ENCODE measurements at places on chromosomes 2 and 18.

GRCh38 chr18:4807604-4808293, 352.6 kb upstream of the DLGAP1 start:
- DNase-seq: no peak

DNA sequence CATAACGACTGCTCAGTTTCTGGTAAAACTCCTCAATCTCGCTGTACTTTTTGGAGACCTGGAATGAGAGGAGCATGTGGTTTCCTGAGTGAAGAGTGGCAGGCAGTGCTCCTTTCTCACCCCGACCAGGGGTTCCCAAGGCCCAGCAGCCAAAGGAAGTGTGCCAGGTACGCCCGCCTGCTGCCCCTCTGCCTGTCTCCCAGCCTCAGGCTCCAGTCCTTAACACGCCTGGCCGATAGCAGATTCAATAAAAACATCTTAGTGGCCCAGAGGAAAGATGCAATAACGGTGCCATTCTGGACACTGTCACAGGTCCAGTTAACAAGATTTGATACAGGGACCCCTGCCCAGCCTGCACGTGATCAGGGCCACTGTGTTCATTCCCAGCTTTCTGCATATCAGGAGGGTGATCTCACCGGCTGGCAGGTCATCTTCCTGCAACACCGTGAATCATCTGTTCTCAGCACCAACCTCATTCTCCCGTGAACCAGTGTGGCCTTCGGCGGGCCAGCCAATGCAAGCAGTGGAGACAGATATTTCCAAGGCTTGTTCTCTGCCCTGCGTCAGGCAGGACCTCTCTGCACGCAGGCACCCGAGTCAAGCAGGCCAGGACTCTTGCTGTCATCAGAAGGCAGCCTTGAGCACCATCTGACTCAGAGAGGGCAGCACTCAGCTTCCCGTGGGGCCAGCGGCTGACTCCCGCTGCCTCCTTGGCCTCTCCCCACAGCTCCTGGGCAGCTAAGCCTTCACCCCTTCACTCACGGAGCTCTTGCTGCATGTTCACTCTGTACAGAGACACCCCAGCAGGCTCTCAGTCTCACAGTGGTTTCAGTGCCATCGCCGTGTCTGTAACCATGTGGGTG, 9.5 kb downstream of the HS1BP3 start:
- DNase-seq: no peak

DNA sequence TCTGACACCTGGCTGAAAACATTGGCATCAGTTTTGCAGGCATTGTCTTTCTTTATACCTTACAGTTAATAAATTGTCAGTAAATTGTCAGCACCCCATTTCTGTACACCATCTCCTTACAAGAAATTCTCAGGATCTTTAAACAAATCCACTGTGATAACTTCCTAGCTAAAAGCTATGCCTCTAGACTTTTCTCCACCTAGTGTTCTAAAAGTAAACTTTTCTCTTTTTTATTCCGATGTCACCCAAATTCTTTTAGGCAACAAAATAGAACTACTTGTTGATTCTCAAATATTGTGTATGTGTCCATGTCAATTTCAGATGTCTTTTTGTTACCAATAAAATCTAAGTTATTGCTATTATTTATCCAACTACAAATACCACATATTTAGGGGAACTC, 617.4 kb upstream of the NRXN1 start:
- DNase-seq: no peak

DNA sequence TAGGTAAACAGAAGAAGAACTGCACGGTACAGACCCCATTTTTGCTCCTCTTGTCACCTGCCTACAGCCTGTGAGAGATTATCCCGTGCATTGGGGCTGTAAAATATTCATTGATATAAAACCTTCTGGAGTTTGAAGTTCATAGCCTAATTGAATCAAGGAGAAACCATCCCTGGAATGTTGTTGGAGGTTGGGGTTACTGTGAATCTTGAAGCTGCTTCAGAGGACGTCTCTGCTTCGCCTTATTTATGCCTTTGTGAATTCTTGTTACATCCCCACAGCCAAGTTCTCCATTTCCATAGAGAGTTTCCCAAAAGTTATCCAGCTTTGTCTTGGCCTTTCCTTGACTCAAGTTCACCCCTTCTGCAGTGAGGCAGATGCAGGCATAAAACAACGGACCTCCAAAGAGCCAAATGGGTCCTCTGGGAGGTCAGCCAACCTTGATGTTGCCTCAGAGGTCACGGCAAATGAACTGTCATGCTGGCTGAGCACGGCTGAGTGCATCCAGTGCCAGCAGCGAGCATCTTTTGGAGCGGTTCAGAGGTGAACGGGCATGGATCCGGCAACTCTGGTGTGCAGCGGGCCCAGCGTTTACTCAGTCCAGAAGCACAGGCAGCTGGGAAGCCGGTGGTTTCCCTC, 317.6 kb downstream of the PRKCE start:
- DNase-seq: no peak

DNA sequence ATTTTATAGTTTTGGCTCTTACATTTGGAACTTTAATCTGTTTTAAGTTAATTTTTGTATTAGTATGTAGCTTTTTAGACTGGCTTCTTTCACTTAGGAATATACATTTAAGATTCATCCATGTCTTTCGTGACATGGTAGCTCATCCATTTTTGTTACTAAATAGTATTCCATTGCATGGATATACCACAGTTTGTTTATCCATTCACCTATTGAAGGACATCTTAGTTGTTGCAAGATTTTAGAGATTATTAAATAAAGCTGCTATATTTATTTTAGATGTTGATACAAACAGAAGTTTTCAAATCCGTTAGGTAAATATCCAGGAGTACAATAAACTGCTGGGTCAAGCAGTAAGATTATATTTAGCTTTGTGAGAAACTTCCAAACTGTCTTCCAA, 58.0 kb upstream of the ZNF521 start:
- DNase-seq: no peak

GRCh38 chr2:240428245-240428644, 7.2 kb upstream of the GPC1 start:
- no peak for DNase-seq

DNA sequence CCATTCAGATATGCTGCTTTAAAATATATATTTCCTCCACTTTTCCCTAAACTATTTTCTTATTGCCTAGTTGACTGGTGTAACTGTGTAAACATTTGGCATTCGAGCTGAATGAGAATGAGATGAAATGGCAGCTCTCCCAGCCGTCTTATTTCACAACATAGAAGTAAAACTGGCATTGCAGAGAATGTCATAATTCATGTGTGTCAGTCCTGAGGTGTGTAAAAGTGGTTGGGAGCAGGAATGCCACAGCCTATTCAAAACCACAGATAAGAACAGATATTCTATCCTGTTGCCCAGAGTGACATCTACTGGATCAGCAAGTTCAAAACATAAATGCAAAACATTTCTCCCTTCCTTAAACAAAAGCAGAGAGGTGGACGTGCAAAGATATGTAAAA, 565.5 kb upstream of the CHAC2 start:
- DNase-seq: no peak

DNA sequence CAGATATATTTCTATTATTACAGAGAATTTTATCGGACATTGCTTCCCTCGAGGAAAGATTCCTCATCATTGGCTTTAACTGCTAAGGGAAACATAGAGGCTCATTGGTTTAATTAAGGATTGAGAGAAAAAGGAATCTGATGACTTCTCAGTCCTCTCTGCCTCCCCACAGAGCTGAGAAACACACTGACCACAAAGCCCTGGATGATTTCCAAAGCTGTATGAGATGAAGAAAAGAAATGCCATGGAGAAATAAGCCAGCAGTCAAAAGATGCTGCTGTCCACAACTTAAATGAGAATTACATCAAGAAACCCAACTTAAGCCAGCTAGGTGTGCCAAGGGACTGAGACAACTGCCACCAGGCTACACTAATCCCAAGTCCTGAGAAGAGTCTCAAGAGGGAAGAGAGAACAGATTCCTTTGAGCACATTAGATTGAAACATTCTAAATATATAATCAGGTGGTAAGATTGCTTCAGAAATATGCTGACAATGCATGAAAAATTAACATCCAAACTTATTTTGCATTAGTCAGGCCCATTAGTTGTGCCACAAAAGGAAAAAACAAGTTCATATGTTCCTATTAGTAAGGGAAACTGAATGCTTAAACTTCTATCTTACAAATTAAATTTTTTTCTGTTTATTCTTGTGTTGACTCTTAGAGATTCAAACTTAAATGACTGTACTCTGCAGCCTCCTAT, 308.1 kb upstream of the CYRIA start:
- DNase-seq: no peak

DNA sequence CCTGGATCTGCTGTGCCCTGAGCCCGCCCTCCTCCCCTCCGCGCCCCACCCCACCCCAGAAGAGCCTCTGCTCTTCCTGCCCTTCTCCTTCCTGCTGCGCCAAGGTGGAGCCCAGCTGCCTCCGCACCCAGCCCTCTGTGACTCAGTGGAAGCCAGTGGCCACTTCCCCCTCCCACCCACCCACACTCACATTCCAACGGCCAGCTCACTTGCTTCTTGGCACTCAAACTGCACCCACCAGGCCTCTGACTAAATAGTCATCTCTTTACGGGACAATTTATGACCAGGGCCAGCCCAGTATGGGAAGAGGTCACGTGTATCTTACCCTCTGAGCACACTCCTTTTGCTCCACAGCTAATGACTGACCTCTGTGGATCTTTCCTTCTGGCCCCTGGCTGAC, 150.4 kb upstream of the SLC1A4 start:
- DNase-seq: no peak

DNA sequence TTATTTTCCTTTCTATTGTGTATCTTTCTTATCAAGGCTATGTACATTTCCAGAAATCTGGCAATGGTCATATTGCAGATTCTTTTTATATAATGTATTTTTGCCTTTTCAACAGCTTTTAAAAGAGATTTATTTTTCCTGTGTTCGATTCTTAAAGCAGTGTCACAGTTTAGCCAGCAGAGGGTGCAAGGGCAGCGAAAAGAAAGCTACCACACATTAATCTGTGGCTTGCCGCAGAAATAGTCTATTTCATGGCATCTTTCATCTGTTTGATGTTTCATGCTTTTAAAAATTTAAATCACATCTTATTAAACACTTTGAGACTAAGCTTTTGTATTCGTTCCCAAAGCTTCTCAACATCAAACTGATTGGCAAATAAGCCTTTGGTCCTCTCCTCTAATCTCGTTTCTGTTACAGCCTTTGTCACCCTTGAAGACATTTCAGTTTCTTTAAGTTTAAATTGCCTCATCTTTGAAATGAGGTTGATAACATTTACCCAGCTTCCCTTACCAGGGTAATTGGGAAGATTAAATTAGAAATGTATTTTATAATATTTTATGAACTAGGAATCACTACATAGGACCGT, 73.3 kb downstream of the PIK3C3 start:
- no peak for DNase-seq

Measured in H1 (cell line).